Calu3 (cell line): ENCODE measurements at places on chromosomes 1 and 21. TPM values are rescaled to one million over a fixed set of nuclear protein-coding genes. Genes with fewer than 3 reads are reported as not detected.

RGS8 gene
- not detected in 2 replicates for total RNA-seq

GBP1 gene
- total RNA-seq: 27.0 and 44.9 TPM in 2 replicates

LDLRAD1 gene
- 0.24 TPM in 1 of 2 replicates, not detected in the other for total RNA-seq

ZNF593OS gene
- not detected in 2 replicates for total RNA-seq

F13B gene
- not detected in 2 replicates for total RNA-seq

TRIM67 gene
- 0.09 and 0.15 TPM in 2 replicates for total RNA-seq

NUP210L gene
- 0.12 TPM in 1 of 2 replicates, not detected in the other for total RNA-seq

CHRNB2 gene
- 0.07 and 0.22 TPM in 2 replicates for total RNA-seq

KHDRBS1 gene
- 158 and 159 TPM in 2 replicates for total RNA-seq

SUMO3 gene
- total RNA-seq: 56.7 and 58.1 TPM in 2 replicates

CA14 gene
- 1.0 and 1.3 TPM in 2 replicates for total RNA-seq

- no peak overlapping the region for H3K27ac ChIP-seq
- H3K4me3 ChIP-seq: no peak overlapping the region
- DNase-seq: no peak
- no peaks in the 10 kb centered on the region for H3K36me3 ChIP-seq
- no peaks in the 10 kb centered on the region for H3K4me1 ChIP-seq
- no peaks in the 10 kb centered on the region for H3K27me3 ChIP-seq
These were observed 197.6 kb downstream of the LIPI start for GRCh38 chr21:14013056-14013603.

GRCh38 chr1:209769971-209770370 is 14.1 kb downstream of the TRAF3IP3 start:
- no peaks in the 10 kb centered on the region for H3K36me3 ChIP-seq
- no peak overlapping the region for H3K27ac ChIP-seq
- no peak for DNase-seq
- no peaks in the 10 kb centered on the region for H3K27me3 ChIP-seq
- no peak overlapping the region for H3K4me3 ChIP-seq
- no peaks in the 10 kb centered on the region for H3K4me1 ChIP-seq

- H3K4me3 ChIP-seq: no peak overlapping the region
- H3K27me3 ChIP-seq: peaks cover 10% of the 10 kb centered on the region
- H3K36me3 ChIP-seq: no peaks in the 10 kb centered on the region
- H3K27ac ChIP-seq: no peak overlapping the region
- no peaks in the 10 kb centered on the region for H3K4me1 ChIP-seq
These were observed 45.7 kb downstream of the TDRD5 start for GRCh38 chr1:179637211-179637860.

- H3K27me3 ChIP-seq: no peaks in the 10 kb centered on the region
- DNase-seq: peak; percentile 91
- H3K4me1 ChIP-seq: peaks cover 38% of the 10 kb centered on the region
- H3K27ac ChIP-seq: peak overlapping the region; percentile 85
- H3K4me3 ChIP-seq: peak overlapping the region; percentile 26
- H3K36me3 ChIP-seq: peaks cover 9% of the 10 kb centered on the region
These were observed 45.5 kb downstream of the LPAR3 start for GRCh38 chr1:84847253-84848250.

DNA sequence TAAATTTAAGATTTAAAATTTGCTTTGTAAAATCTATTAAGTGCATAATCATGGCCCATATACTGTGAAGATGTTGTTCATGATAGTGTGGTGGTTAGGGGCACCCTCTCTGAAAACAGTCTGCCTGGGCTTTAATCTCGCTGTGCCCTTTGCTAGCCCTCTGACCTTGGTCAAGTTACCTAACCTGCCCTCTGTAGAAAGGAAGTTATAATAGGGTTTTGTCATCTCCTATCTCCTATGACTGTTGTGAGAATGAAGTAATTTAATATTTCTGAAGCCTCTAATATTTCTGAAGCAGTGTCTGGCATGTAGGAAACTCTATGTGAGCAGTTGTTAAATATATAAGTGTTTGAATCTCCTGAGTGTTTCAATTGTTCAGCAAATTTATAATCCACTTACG is 116.6 kb upstream of the IVNS1ABP start:
- H3K4me1 ChIP-seq: no peaks in the 10 kb centered on the region
- H3K27me3 ChIP-seq: no peaks in the 10 kb centered on the region
- H3K27ac ChIP-seq: no peak overlapping the region
- no peaks in the 10 kb centered on the region for H3K36me3 ChIP-seq
- H3K4me3 ChIP-seq: no peak overlapping the region
- DNase-seq: no peak

GRCh38 chr1:237457573-237457972 is 415.6 kb downstream of the RYR2 start:
- H3K36me3 ChIP-seq: no peaks in the 10 kb centered on the region
- H3K27ac ChIP-seq: no peak overlapping the region
- H3K4me1 ChIP-seq: no peaks in the 10 kb centered on the region
- no peak overlapping the region for H3K4me3 ChIP-seq

- H3K4me3 ChIP-seq: no peak overlapping the region
- DNase-seq: no peak
- no peaks in the 10 kb centered on the region for H3K36me3 ChIP-seq
- H3K27me3 ChIP-seq: peaks cover 25% of the 10 kb centered on the region
These were observed 107.1 kb upstream of the TTC34 start for GRCh38 chr1:2908561-2908960.

- no peaks in the 10 kb centered on the region for H3K27me3 ChIP-seq
- no peak overlapping the region for H3K27ac ChIP-seq
- no peak overlapping the region for H3K4me3 ChIP-seq
- no peak for DNase-seq
- H3K36me3 ChIP-seq: no peaks in the 10 kb centered on the region
These were observed 459.3 kb downstream of the PLPP3 start for GRCh38 chr1:56120021-56120420.

DNA sequence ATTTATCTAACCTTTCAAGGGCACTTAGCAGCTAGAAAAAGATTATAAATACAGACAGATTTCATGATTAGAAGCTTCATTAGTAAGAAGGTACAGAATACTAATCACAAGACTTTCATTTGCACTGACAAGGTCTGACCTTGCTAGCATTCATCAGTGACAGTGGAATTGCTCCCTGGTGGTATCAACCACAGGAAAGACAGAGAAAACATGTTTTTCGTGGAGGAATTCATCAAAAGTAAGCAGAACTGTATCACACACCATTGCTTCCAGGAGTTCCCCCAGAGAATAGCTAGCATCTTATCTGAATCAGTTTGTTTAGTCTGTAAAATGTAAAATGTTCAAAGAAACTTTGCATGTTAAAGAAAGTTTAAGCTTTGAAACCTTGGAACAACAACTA is 20.6 kb upstream of the CRB1 start:
- H3K36me3 ChIP-seq: no peaks in the 10 kb centered on the region
- H3K27me3 ChIP-seq: no peaks in the 10 kb centered on the region
- H3K27ac ChIP-seq: no peak overlapping the region
- no peak for DNase-seq
- H3K4me3 ChIP-seq: no peak overlapping the region

- no peaks in the 10 kb centered on the region for H3K36me3 ChIP-seq
- H3K4me1 ChIP-seq: no peaks in the 10 kb centered on the region
- H3K4me3 ChIP-seq: no peak overlapping the region
- no peak overlapping the region for H3K27ac ChIP-seq
- H3K27me3 ChIP-seq: peaks cover 61% of the 10 kb centered on the region
- no peak for DNase-seq
These were observed 11.3 kb downstream of the OLFML3 start for GRCh38 chr1:113990530-113990929.

GRCh38 chr1:170309389-170310013 is 163.7 kb downstream of the NTMT2 start:
- H3K27me3 ChIP-seq: no peaks in the 10 kb centered on the region
- no peak overlapping the region for H3K27ac ChIP-seq
- DNase-seq: no peak
- H3K4me1 ChIP-seq: no peaks in the 10 kb centered on the region
- no peaks in the 10 kb centered on the region for H3K36me3 ChIP-seq

DNA sequence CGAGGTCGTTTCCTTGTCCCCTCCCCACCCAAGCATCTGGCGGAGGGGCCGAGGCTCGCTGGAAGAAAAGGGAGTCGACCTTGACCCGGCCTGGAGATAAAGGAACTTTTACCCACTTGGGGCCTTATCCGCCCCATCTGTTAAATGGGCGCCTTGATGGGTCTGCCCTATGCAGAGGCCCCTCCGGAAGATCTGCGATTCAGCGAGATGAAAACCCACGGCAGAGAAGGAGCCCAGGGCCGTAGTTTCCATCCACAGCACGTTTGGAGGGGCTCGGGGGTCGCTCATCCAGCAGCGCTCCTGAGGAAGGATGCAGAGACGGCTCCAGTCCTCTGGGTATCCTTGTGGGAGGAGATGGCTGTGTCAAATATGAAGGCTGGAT is 518 bp downstream of the NCMAP start:
- H3K27ac ChIP-seq: no peak overlapping the region
- no peak for DNase-seq
- H3K4me3 ChIP-seq: peak overlapping the region; percentile 96
- peaks cover 53% of the 10 kb centered on the region for H3K36me3 ChIP-seq
- H3K4me1 ChIP-seq: peaks cover 39% of the 10 kb centered on the region

GRCh38 chr1:208541225-208541855 is 297.2 kb upstream of the PLXNA2 start:
- no peaks in the 10 kb centered on the region for H3K4me1 ChIP-seq
- H3K4me3 ChIP-seq: no peak overlapping the region
- no peak overlapping the region for H3K27ac ChIP-seq
- DNase-seq: no peak

GRCh38 chr1:190699165-190699564 is 221.5 kb upstream of the BRINP3 start:
- H3K36me3 ChIP-seq: no peaks in the 10 kb centered on the region
- DNase-seq: no peak
- no peak overlapping the region for H3K27ac ChIP-seq

GRCh38 chr1:166119471-166119965 is 47.3 kb downstream of the FAM78B start:
- DNase-seq: no peak
- H3K36me3 ChIP-seq: no peaks in the 10 kb centered on the region
- H3K4me1 ChIP-seq: no peaks in the 10 kb centered on the region
- H3K27me3 ChIP-seq: peaks cover 28% of the 10 kb centered on the region
- H3K27ac ChIP-seq: no peak overlapping the region

GRCh38 chr1:109864930-109865612 is 45.6 kb upstream of the CSF1 start:
- no peak for DNase-seq
- peaks cover 7% of the 10 kb centered on the region for H3K27me3 ChIP-seq
- no peak overlapping the region for H3K27ac ChIP-seq
- H3K4me1 ChIP-seq: no peaks in the 10 kb centered on the region
- no peak overlapping the region for H3K4me3 ChIP-seq
- no peaks in the 10 kb centered on the region for H3K36me3 ChIP-seq

- H3K36me3 ChIP-seq: peaks cover 79% of the 10 kb centered on the region
- peak overlapping the region; percentile 20 for H3K27ac ChIP-seq
- no peaks in the 10 kb centered on the region for H3K27me3 ChIP-seq
- H3K4me3 ChIP-seq: peak overlapping the region; percentile 92
These were observed 3.0 kb downstream of the PDXK start for GRCh38 chr21:43721939-43722338.

- H3K27ac ChIP-seq: no peak overlapping the region
- no peaks in the 10 kb centered on the region for H3K27me3 ChIP-seq
- peaks cover 27% of the 10 kb centered on the region for H3K36me3 ChIP-seq
- H3K4me3 ChIP-seq: no peak overlapping the region
- no peaks in the 10 kb centered on the region for H3K4me1 ChIP-seq
- DNase-seq: no peak
These were observed 15.6 kb downstream of the ARHGEF16 start for GRCh38 chr1:3469849-3470649.

DNA sequence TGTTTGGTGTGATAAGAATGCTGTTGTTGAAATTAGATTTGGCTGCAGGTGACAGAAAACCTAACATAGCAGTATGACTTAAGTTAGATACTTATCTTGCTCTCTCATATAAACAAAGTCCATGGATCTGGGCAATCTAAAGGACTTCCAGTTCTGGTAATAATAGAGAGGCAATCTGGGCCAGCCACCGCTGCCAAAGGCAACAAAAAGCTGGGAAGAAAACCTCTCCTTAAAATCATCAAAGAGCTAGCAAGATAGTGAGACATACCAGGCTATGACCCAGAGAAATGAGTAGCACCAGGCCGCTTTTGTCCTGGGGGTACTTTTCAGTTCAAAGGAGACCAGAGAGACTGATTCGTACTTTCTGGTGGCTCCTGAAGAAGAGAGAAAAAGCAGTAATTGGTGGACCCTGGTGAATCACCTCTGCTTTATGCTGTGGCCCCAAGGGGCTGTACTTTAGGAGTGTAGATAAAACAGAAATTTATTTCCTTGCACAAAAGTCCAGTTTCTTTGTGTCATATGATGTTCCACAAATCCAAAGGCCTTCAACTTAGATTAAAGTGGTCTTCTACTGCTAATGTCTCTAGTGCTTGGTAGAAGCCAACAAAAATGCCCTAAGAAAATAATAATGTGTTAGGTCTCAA is 125.4 kb downstream of the TBX19 start:
- no peak overlapping the region for H3K27ac ChIP-seq
- DNase-seq: no peak
- no peaks in the 10 kb centered on the region for H3K27me3 ChIP-seq
- no peak overlapping the region for H3K4me3 ChIP-seq

DNA sequence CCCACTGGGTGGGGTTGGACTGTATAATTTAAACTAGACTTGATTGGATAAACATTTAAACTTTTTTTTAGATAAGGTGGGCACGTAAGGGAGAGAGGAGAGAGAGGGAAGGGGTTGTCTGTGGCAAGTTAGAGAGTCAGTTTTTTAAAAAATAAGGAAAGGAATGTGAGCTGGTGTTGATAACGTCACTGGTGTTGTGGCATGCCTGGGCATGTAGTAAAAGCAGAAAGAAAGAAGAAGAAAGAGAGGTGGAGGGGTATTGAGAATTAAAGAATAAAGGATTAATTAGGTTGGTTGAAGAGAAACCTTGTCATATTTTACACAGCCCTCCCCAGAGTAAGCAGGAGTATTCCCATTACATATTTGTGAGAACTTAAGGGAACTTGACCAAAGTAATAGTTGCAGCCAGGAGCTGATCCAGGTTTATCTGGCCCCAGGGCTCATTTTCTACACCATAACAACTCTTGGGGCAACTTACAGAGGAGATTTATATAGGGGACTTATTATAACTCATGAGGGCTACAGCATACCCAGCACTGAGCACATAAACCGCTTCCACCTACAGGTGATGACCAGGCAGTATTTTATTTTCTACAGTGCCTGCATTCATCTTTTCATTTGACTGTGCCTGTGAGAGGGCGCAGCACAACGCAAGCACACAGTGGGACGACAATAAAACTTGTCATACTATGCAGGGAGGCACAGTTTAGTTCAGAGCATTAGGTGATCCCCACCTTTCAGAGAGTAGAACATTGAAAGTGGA is 70.2 kb downstream of the CCDC30 start:
- no peaks in the 10 kb centered on the region for H3K27me3 ChIP-seq
- H3K27ac ChIP-seq: no peak overlapping the region
- H3K4me3 ChIP-seq: no peak overlapping the region
- H3K4me1 ChIP-seq: no peaks in the 10 kb centered on the region

- H3K36me3 ChIP-seq: no peaks in the 10 kb centered on the region
- peak overlapping the region; percentile 2 for H3K27ac ChIP-seq
- H3K4me1 ChIP-seq: peaks cover 12% of the 10 kb centered on the region
- H3K4me3 ChIP-seq: no peak overlapping the region
These were observed 35.9 kb upstream of the RNF19B start for GRCh38 chr1:33000427-33001026.
